CD4-positive, alpha-beta T cell treated with Interferon alpha-2 for 1 hour (primary cell): ENCODE measurements at places on chromosomes 2 and 18.

DNA sequence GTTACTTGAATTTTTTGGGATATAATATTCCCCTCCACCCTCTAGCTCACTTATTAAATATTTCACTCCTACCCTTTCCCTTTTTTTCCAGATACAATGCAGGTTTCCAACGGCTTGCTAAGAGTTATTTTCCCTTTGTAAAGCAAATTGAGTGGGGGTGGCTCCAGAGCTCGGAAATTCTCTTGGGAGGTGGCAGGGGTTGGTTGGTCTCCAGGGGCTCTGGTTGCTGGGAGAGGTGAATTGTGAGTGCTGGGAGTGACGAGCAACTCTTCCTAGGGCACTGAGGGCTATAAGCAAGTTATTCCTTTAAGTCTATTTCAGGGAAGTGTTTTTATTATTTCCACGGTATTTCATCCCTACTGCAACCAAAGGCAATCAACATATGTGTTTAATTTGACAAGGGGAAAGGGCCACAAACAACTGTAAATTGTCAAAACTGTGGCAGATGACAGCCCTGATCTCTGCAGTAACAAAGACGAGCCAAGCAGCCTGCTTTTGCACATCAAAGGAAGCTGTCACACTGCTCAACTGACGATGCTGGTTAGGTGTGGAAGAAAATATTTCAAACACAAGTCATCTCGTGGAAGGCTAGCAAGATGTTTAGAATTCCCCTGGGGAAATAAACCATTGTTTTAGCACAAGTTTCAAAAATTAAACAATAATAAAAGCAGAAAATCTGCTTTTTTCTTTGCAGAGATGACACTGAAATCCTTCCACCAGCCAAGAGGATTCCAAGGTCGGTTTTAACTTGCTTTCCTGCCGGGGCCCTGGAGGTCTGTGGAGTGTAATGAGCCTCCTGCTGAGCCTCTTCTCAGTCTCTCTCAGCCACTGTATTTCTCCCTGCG is 34.8 kb upstream of the ASXL2 start:
- no peak for DNase-seq

- DNase-seq = no peak
These were observed 56.8 kb downstream of the POLR1A start for GRCh38 chr2:86048888-86049287.

GRCh38 chr2:135694711-135695110 is 46.9 kb upstream of the UBXN4 start:
- no peak for DNase-seq

- DNase-seq = no peak
These were observed 297.6 kb upstream of the SKOR2 start for GRCh38 chr18:47549021-47549540.

- no peak for DNase-seq
These were observed 34.3 kb upstream of the EPHA4 start for GRCh38 chr2:221606424-221606823.

- no peak for DNase-seq
These were observed 154.3 kb downstream of the TCF4 start for GRCh38 chr18:55433648-55434047.

GRCh38 chr2:139389391-139389790 is 609.2 kb upstream of the NXPH2 start:
- no peak for DNase-seq

GRCh38 chr18:32624182-32624723 is 148.6 kb downstream of the KLHL14 start:
- DNase-seq = no peak

- no peak for DNase-seq
These were observed 89.2 kb downstream of the ZBTB7C start for GRCh38 chr18:48319801-48320638.

GRCh38 chr2:88538362-88538917 is 85.9 kb upstream of the FOXI3 start:
- no peak for DNase-seq

- DNase-seq = no peak
These were observed 273.1 kb downstream of the LRATD1 start for GRCh38 chr2:14905571-14905970.

DNA sequence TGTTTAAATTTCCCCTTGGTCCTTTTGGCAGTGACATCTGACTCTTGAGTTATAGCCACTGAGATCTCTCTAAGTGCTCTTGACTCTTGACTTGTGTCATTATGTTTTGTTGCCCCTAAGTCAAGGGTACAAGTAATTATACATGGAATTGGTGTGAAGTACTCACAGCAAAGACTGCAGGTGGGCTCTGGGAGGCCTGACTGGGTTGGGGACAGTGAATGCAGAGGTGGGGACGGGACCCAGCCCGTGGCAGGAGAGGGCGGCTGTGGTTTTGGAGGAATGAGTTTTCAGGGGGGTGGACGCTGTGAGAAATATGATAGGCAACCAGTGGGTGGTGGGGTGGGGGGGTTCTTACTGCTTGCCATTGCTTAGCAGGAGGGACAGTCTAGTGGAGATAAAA is 97.8 kb downstream of the NCK2 start:
- no peak for DNase-seq

DNA sequence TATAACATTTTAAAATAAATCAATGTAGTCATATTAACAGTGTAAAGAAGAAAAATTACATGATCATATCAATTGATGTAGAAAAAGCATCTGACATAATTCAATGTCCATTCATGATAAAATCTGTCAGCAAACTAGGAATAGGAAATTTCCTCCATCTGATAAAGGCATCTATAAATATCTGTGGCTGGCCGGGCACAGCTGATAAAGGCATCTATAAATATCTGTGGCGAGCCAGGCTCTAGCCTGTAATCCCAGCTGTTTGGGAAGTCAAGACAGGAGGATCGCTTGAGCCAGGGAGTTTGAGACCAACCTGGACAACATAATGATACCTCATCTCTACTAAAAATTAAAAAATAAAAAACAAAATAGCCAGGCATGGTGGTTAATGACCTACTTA is 18.1 kb upstream of the RANBP2 start:
- DNase-seq = no peak
